ENCODE measurements at places on chromosomes 6 and 20. TPM values are rescaled to one million over a fixed set of nuclear protein-coding genes. Genes with fewer than 3 reads are reported as not detected.
A peak's percentile ranks its signal among the peaks of the same experiment; 100 is the strongest.

DNA sequence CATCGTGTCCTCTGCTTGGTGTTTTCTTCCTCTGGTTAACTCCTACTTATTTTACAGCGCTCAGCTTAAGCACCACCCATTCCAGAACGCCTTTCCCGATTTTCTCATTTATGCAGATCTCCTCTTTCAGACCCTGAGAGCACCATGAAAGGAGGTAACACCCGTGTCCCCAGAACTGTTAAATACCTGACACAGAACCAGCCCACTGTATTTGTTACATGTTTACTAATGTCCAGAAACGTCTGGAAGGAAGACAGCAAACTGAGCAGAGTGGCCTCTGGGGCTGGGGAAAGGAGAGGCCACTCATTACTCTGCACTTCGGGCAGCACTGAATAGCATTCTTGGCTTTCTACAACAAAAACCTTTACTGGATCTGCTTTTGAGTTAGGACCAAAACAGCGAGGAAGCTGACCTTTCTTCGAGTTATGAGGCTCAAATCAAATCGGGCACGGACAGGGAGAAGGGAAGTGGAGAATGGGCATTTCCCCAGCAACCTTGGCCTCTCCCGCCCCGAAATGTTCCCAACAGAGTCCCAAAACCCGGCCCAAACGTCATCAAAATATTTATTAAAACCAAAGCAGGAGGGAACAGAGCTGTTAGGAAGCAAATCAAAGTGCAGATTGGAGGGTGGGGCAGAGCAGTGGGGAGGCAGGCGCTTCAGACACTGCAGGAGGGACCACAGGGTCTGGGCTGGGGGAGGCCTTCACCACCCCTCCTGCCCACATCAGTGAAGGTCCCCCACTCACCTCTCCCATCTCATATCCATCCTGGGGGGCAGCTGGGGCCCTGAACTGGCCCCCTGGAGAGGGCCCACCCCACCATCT, 1.1 kb upstream of the NECAB3 start:
- no peak for DNase-seq

The FAM217A gene
- 0.09 TPM for total RNA-seq

The SLC32A1 gene
- not detected for total RNA-seq

- no peak for DNase-seq
Observed at GRCh38 chr6:131378874-131379273, 194.2 kb upstream of the ARG1 start.

The ZNF311 gene
- total RNA-seq = 2.8 TPM

DNA sequence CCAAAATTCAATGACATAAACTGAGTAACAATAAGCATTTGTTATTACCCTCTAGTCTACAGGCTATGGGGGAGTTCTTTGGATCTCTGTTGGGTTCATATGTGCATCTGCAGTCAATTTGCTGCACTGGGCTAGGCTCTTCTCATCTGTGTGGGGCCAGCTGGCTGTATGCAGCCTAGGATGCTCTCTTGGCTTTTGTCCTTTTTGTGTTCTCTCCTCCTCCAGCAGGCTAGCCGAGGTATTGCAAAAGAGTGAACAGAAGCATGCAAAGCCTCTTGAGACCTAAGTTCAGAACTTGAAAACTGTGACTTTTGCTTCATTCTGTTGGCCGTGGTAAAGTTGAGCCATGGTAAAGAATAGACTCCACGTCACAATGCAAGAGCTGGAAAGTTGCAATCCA, 62.8 kb upstream of the FOXO3 start:
- no peak for DNase-seq

The DAAM2 gene
- 12.5 TPM for total RNA-seq

The C6orf136 gene
- total RNA-seq = 30.3 TPM

The OTOR gene
- total RNA-seq = not detected

DNA sequence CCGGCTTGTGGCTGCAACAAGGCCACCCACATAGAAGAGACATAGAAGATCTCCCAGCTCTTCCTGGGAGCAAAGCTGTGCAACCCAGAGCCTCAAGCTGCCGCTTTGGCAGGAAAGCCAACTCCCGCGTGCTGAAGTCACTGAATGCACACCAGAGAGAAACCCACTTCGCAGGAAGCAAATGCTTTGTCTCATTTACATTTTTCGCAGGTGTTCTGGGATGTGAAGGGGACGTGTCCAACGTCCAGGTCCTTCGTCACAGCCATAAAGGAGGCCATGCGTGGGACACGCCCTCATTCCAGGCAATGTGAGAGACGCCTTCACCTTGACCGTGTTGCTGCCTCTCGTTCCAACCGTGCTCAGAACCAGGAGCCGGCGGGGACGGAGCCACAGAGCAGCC, 24.4 kb downstream of the KCNQ2 start:
- DNase-seq = no peak

GRCh38 chr6:32692019-32692418, 25.6 kb upstream of the HLA-DQB1 start:
- DNase-seq = peak; percentile 33

DNA sequence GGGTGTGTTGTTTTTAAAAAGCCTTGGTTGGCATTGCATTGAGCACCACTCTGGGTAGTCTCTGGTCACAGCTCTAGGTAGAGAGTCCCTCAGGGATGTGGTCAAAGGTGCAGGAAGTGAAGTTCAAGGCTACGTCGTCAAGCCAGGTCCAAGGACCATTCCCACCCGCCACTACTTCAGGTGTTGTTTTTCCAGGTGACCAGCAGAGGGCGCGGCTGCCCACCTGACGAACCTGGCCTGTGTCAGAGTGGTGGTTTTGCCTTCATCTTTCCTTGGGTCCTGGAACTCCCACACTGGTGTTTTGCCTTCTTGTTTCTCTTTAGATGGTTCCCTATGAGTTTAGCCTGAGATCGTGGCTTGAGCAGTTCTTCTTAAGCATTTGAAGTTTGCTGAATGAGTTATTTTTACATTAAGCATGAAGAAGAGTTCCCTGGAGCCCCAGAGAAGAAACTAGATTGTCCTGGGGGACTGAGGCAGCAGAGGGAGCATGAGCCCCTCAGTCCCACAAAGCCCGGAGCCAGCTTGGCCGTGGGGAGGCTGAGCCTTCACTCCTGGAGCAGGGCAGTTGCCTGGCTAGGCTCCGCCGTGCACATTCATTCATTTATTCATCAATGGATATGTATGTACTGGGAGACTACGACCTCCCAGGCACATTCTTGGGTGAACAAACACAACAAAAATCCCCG, 5.6 kb upstream of the PHACTR3 start:
- peak; percentile 42 for DNase-seq

- no peak for DNase-seq
Observed at GRCh38 chr6:139376017-139376330, 1.5 kb upstream of the CITED2 start.

GRCh38 chr6:16805243-16805950, 44.1 kb upstream of the ATXN1 start:
- DNase-seq = no peak

The MICB gene
- total RNA-seq = 2.7 TPM

DNA sequence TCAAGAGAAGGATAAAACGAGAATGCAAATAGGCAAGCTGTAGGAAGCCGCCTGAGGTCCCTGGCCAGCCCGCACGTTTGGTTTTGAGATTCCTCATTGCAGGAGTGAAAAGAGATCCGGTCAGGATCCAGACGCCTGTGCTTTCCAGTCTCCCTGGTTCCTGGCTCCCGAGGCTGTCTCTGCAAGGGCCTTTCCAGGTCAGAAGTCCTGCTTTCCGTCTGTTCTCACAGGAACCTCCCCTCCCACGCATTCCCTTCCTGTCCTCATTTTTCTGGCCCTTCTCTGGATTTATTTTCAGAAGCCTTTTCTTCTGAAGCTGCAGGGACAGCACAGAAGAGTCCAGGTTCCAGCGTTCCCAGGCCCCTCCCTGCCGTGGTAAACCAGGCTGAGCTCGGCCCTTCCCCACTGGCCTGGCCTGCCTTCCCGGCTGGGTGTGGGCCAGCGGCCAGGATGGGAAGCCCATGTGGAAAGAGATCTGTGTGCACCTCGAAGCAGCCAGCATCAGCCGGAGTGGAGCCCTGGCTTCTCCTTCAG, 54.0 kb downstream of the TMEM242 start:
- peak; percentile 65 for DNase-seq

- no peak for DNase-seq
Observed at GRCh38 chr20:992801-993535, 9.1 kb downstream of the RSPO4 start.

The ZNF391 gene
- 1.9 TPM for total RNA-seq

GRCh38 chr6:21754891-21755290, 161.3 kb downstream of the SOX4 start:
- no peak for DNase-seq

GRCh38 chr20:19078448-19079373, 133.7 kb upstream of the SLC24A3 start:
- DNase-seq = no peak

DNA sequence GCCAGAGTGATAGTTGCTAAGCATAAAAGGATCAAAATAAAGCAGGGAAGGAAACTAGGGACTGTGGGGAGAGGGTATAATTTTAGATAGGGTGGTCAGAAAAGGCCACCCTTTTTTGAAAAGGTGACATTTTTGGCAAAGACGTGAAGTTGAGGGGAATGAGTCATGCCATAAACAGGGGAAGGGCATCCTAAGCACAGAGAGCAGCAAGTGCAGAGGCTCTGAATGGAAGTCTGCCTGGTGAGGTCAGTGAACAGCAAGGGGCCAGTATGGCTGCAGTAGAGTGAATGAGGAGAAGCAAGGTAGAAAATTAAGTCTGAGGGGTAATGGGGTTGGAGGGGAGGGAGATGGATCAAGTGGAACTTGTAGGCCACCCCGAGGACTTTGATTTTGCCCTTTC, 2.4 kb downstream of the KLC4 start:
- DNase-seq = no peak

DNA sequence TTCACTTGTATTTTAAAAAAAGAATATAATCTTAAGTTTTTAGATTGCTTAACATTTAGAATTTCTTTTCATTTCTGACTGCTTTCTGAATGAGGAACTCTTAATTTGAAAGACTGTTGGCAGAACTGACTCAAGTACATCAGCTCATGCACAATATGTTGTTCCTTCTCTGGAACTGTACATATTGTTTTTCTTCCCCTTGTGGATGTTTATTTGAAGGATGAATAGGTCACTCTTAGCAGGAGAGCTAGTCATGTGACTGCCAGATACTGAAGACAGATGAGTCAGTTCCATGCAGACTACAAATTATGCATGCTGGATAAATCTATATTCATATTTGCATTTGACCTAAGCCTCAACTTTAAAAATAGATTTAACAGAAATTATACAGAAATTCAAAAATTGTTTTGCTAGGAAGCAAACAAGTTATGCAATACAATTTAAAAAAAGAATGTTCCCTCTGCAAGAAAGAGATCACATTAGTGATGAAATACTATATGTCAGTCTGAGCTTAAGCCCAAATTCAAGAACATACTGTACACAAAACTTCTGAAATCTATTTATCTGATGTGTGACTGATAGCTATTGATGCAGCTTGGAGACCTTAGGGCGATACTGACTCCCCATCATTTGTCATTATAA, 1274.9 kb upstream of the GJE1 start:
- DNase-seq = peak; percentile 38

The C20orf96 gene
- 10.6 TPM for total RNA-seq

GRCh38 chr6:134105940-134106339, 53.5 kb upstream of the SLC2A12 start:
- DNase-seq = no peak

GRCh38 chr6:28005975-28006374, 48.9 kb downstream of the OR2B6 start:
- DNase-seq = no peak

- no peak for DNase-seq
Observed at GRCh38 chr6:128343706-128344105, 176.7 kb downstream of the PTPRK start.

- no peak for DNase-seq
Observed at GRCh38 chr20:46827718-46828458, 66.8 kb upstream of the EYA2 start.

DNA sequence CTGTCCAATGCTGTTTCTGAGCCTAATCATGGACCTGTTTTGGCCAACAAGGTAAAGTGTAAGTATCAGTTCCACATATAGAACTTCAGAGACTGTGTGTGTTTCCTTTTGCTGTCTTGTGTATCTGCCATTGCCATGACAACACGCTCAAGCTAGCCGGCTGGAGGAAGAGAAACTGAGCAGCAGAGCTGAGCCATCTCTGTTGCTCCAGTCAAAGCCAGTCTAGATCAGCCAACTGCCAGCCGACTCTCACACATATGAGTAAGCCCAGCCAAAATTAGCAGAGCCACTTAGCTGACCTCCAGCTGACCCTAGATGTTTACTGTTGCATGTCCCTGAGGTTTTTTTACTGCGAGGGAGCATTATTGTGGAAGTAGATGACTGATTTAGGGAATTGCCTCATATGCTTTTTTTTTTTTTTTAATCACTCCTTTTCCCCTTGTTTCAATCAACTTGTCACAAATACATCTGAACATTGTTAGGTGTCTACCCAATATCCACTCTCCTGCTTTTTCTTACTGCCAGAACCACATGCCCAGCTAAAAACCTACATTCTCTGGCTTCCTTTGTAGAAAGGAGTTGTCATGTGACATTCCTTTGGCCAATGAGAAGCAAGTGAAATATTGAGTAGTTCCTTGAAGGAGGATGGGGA, 304.3 kb upstream of the SUPT3H start:
- no peak for DNase-seq

The DLK2 gene
- total RNA-seq = 0.37 TPM

The SEMG1 gene
- total RNA-seq = 1.1 TPM

GRCh38 chr6:15527838-15528617, 134.8 kb downstream of the DTNBP1 start:
- DNase-seq = peak; percentile 2

GRCh38 chr6:30806581-30807183, 62.3 kb upstream of the IER3 start:
- no peak for DNase-seq

The TSBP1 gene
- total RNA-seq = not detected

The ARHGAP40 gene
- not detected for total RNA-seq

DNA sequence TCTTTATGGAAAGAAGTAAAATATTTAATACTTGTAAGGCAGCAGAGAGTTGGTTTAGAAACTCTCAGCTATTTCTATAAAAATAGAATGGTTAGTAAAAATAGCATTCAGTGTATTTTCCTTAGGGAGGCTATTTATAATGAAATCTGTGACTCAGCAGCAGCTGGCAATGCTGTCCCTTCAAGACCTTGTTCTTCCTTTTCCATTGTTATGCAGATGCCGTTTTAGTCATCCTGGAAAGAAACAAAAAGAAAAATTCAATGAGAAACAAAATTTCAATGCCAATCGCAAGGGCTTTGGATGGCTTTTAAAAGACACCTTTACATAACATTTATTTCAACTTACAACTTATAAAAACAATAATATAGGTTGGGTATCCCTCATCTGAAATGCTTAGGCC, 17.5 kb downstream of the MPC1 start:
- no peak for DNase-seq

- DNase-seq = no peak
Observed at GRCh38 chr6:140782941-140783340, 1349.8 kb upstream of the GJE1 start.

GRCh38 chr6:139473231-139473701, 98.8 kb upstream of the CITED2 start:
- no peak for DNase-seq
